Stimulated activated naive B cell treated with anti-CD40 and anti-IgM and Interleukin-4, amounts not matched to agents 10 μg/mL and 1 μg/mL and 100 μg/mL, for 72 hours (primary cell): ENCODE measurements at places on chromosomes 2 and 18.
A peak's percentile ranks its signal among the peaks of the same experiment; 100 is the strongest.

DNA sequence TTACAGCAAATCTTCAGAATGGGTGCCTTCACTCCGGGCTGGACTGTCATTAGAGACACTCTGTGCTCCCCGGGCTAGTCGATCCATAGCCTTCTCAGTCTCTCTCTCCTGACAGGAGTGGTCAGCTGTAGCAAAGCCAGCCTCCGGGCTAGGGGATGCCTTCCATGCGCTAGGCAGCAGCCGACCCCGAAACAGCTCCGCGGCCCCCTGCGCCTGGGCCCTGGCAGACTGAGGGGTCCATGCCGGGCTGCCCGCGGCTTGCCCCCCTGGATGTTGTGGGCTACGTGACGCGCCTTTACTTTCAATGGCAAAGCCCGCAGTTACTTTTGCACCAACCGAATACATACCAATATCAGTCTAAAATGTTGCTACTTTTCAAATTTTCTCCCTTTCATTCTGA lies 1447.2 kb downstream of the LRP1B start:
- no peak for DNase-seq

DNA sequence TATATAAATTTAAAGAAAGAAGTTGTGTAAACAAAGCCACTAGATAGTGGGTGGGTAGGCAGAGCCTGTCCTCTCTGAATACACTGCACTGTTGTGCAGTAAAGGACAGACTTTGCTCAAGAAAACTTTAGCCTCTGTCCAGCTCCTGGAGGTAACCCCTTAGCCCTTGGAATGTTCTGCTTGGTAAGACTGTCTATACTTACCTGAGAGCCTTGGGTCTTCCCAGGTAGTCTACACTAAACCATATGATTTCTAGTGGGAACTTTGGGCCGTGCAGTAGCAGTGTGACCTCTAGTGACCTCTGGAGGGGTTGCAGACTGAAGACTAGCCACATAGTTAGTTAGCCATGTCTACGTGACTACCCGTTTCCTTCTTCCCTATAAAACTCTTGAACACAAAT lies 678.3 kb upstream of the NRXN1 start:
- DNase-seq = no peak

- no peak for DNase-seq
Observed at GRCh38 chr2:86398500-86399474, 42.4 kb upstream of the KDM3A start.

- no peak for DNase-seq
Observed at GRCh38 chr2:234643407-234643806, 146.5 kb upstream of the ARL4C start.

DNA sequence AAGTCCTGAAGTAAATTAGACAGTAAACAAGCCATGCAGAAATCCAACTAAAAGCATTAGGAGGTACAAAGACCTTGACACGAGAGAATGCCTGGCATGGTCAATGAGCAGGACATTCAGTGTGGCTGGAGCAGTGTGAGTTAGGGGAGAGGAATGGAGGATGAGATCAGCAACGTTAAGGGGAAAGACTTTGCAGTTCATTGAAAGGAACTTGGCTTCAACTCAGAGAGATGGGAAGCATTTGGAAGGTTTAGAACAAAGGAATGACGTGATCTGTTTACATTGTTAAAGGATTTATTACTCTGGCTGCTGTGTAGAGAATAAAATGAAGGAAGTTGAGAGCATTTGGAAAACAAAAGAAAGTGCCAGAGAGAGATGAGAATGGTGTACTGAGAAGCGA lies 621.3 kb downstream of the XIRP2 start:
- no peak for DNase-seq

- DNase-seq = no peak
Observed at GRCh38 chr2:208360259-208361076, 46.1 kb upstream of the PTH2R start.

DNA sequence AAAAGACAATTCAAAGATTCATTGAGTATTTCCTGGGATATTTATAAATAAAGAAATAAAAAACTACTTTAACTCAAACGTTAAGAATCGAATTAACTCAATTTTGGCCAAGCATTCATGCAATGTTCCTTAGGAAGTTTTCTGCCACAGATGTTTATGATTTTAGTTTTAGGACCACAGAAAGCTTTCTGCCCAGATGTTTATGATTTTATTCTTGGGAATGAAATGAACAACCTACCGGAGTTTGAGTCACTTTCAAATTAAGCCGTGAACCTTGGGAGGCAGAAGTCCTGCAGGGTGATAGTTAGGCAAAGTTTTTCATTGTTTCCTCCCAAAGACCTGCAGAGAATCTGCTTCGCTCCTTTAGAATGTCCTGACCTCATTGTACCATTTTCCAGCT lies 34.7 kb upstream of the MBP start:
- no peak for DNase-seq

GRCh38 chr2:85110991-85111560 lies 22.1 kb upstream of the TCF7L1 start:
- DNase-seq = no peak

GRCh38 chr18:68461481-68462018 lies 253.4 kb downstream of the TMX3 start:
- no peak for DNase-seq

GRCh38 chr2:70673041-70673647 lies 94.9 kb downstream of the ADD2 start:
- no peak for DNase-seq

DNA sequence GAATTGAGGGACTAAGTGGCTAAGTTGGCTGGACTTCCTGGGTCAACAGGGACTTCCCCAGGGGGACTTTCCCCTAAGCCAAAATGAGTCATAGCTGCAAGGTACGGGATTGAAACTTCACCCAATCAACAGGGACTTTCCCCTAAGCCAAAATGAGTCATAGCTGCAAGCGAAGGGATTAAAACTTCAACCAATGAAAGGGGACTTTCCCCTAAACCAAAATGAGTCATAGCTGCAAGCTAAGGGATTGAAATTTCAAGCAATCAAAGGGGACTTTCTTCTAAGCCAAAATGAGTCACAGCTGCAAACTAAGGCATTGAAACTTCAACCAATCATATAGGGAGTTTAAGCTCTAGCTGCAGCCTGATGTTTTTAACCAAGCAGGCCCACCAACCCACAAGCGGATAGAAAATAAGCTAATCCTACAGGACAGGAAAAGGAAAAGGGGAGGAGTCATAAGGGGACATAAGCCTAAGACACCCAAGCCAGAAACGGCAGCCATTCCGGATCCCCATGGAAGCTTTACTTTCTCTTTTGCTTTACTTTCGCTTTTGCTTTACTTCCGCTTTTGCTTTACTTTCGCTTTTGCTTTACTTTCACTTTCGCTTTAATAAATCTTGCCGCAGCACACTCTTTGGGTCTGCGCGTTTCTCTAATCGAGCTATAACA lies 1375.4 kb upstream of the CELF4 start:
- DNase-seq = peak; percentile 82

- no peak for DNase-seq
Observed at GRCh38 chr2:56017784-56018183, 94.2 kb upstream of the EFEMP1 start.

GRCh38 chr18:39453356-39453755 lies 1887.8 kb upstream of the CELF4 start:
- no peak for DNase-seq

- no peak for DNase-seq
Observed at GRCh38 chr18:28039078-28039477, 137.9 kb downstream of the CDH2 start.

DNA sequence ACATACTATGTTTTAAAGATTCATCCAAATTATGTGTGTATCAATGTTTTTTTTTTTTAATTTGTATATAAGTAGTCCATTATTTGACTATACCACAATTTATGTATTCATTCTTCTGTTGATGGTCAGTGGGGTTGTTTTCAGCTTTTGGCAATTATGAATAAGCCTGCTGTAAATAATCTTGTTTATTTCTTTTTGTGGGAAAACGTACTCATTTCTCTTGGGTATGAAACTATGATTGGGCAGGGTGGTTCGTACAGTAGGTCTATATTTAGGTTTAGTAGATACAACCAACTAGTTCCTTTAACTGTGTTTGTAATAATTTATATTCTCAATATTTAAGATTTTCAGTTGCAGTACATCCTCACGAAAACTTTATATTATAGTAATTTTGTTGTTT lies 329.2 kb downstream of the LPIN1 start:
- DNase-seq = no peak

DNA sequence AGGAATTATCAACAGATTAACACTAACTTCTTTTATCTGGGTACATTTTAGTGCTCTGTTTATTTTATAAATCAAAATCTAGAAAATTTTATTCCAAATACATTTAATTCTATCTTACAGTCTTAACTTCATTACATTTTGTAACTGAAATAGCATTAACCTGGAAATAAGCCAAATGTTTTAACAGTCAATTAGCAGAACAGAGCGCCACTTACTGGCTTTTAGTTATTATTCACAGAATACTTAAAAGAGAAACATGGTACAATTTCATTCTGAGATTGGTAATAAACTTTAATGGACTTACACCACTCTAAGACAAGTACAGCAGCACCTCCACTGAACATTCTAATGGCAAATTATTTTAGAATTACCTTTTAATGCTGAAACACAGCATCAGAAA lies 38.6 kb downstream of the SS18 start:
- DNase-seq = no peak

DNA sequence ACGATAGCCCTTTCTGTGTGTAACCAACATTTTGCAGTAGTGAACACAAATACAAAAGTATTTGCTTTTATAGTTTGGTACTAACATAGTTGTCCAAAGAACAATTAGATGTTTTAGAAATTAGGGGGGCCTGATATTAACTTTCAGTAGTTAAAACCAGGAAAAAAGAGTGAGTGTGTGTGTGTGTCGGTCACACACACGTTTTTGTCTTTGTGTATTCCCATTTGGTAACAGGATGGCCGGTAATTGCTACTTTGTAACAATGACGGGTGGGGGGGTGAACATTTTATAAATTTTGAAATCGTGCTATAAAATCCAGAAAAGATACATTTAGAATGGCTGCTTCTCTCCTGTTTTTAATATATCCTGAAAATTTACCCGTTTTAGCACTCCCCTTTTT lies 1.5 kb downstream of the PPIG start:
- no peak for DNase-seq

- DNase-seq = no peak
Observed at GRCh38 chr2:40087434-40087833, 308.4 kb upstream of the THUMPD2 start.

- no peak for DNase-seq
Observed at GRCh38 chr2:181947273-181947672, 38.4 kb upstream of the PPP1R1C start.

DNA sequence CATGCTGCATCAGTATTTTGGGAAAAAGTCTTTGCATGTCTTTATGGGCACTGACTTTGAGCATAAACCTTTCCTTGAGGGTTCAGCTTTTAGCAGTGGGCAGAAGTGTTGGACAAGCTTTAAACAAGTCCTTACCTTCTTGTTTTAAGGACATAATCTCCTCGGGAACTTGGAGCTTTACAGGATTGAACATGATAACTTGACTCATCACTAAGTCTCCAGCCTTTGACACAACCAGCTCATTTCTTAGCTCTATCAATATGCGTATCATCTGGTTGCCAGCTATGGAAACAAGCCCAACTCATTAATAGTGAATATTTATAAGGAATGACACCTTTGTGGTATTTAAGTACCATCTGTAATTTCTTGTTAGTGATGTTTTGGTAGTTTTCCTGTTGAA lies 21.0 kb upstream of the RAB27B start:
- DNase-seq = no peak

- no peak for DNase-seq
Observed at GRCh38 chr2:55371376-55371775, 48.3 kb downstream of the CCDC88A start.

DNA sequence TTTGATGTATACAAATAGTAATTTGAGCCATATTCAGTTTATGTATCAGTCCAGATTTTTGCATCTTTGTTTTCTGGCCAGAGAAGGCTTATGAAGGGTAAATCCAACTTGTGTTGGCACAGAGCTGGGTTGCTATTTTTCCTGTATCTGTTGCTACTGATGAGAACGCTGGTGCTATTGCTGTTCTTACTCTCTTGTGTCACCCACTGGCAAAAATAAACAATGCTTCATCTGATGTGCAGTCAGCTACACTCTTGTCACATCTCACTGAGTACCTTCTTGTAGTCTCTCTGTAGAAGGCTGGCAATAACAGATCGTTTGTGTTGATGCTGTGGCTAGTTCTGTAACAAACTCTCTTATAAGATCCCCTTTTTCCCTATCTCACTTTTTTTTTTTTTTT lies 323.4 kb downstream of the CDH19 start:
- no peak for DNase-seq

GRCh38 chr2:99342536-99342935 lies 5.3 kb downstream of the EIF5B start:
- no peak for DNase-seq

DNA sequence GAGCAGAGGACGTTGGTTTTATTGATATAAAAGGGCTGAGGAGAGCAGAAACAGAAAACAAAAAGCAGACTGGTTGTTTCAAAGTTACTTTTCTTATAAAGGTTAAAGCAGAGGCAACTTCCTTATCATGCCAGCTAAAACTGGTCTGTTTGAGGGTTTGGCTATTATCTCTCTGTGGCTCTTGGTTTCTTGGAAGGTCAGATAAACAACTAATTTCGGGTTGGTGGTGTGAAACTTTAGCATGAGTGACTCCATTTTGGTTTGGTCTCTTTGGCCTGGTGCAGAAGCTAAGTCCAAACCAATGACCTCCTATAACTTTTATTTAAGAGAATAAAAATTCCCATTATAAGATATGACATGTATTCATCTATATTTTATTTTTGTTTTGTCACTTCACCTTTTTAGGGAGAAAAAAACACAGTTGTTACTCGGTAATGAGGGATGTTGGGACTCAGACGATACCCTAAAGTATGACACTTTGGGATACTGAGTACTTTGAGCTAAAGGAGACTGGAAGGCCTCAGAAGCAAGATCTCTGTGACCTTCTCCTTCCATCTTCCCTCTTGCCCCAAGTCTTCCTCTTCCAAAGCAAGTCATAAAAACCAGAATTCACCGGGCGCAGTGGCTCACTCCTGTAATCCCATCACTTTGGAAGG lies 23.3 kb downstream of the TNFAIP6 start:
- DNase-seq = no peak

- DNase-seq = no peak
Observed at GRCh38 chr18:79275992-79276391, 119.7 kb upstream of the NFATC1 start.

DNA sequence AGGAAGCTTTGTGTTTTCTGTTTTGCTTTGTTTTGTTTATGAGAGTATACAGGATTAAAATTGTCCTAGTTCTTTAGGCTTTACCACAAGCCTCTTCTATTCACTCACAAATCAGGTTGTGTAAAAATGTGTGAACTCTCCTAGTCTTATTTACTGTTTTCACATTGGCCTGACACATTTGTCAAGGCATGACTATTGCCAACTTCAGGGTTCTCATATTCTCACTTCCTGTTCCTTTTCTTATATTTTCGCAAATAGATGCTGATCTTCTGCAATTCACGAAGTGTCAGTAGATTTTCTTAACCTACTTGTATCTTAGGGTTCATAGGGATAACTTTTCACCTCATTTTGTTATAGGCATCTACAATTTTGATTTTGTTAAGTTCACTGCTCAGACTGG lies 67.1 kb downstream of the CCDC102B start:
- DNase-seq = no peak

- DNase-seq = no peak
Observed at GRCh38 chr2:213066443-213066743, 85.0 kb downstream of the IKZF2 start.

- DNase-seq = no peak
Observed at GRCh38 chr18:9944805-9945204, 31.0 kb downstream of the VAPA start.

- DNase-seq = no peak
Observed at GRCh38 chr2:215878476-215879063, 134.8 kb downstream of the MREG start.
